Prostate gland (tissue), 2 donors: ENCODE measurements at places on chromosomes 7 and 10. TPM values are rescaled to one million over a fixed set of nuclear protein-coding genes. Genes with fewer than 3 reads are reported as not detected.

The MSMB gene
- total RNA-seq, result 2,749 TPM

The SEMA4G gene
- 31.0 TPM for total RNA-seq

The C10orf71 gene
- not detected for total RNA-seq

The MYO1G gene
- 2.7 TPM for total RNA-seq

The TMEM229A gene
- total RNA-seq, result 51.7 TPM

The LRRC4 gene
- 0.23 TPM for total RNA-seq

The SORCS1 gene
- total RNA-seq, result 14.4 TPM

- no peak for DNase-seq
- no peak overlapping the region for H3K4me3 ChIP-seq
- H3K27me3 ChIP-seq, result no peaks in the 10 kb centered on the region
- no peaks in the 10 kb centered on the region for H3K36me3 ChIP-seq
- H3K4me1 ChIP-seq, result no peaks in the 10 kb centered on the region
Measured at GRCh38 chr7:21450941-21451340, 23.1 kb downstream of the SP4 start.

GRCh38 chr10:51112013-51112412 is 37.7 kb downstream of the PRKG1 start:
- H3K4me3 ChIP-seq, result no peak overlapping the region
- H3K27ac ChIP-seq, result no peak overlapping the region
- no peaks in the 10 kb centered on the region for H3K36me3 ChIP-seq
- no peaks in the 10 kb centered on the region for H3K27me3 ChIP-seq
- no peaks in the 10 kb centered on the region for H3K4me1 ChIP-seq

DNA sequence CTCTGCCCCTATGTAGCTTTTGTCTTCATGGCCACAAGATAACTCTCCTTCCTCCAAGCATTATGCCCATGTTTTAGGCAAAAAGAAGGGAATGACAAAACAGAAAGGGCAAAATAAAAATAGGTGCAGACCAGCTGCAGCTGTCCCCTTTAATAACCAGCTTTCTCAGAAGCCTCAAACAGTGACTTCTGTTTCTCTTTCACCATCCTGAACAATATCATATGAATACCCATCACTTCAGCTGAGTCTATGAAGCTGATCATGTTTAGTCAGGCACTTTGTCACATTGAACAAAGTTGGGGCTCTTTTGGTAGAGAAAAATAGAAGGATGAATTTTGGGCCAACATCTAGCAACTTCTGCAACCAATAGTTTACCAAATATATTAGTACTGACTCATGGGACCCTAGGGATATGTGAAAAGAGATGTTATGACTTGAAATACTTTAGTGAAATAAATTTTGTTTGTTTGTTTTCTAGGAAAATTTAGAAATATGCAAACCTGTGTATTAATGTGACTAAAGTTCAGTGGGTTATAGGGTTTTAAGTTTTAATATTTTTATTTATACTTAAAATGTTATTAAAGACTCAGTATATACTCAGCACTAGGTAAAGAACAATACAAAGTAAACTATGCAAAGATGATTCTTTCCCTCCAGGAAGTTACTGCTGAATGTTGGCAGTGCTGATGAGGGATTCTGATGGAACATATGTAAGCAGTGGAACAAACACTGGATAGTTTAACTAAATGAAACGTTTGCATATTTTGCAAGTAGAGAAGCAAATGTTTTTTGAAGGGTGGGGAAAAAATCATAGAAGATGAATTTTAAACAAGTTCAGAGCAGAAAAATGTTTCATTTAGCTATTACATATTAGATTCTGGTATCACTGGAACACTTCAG is 133.7 kb downstream of the FOXP2 start:
- H3K27ac ChIP-seq, result no peak overlapping the region
- H3K4me1 ChIP-seq, result no peaks in the 10 kb centered on the region
- no peak for DNase-seq

- H3K27ac ChIP-seq, result no peak overlapping the region
- H3K36me3 ChIP-seq, result peaks cover 9% of the 10 kb centered on the region
- DNase-seq, result no peak
- H3K4me1 ChIP-seq, result no peaks in the 10 kb centered on the region
- H3K4me3 ChIP-seq, result no peak overlapping the region
Measured at GRCh38 chr7:66804001-66804400, 63.5 kb downstream of the RABGEF1 start.

DNA sequence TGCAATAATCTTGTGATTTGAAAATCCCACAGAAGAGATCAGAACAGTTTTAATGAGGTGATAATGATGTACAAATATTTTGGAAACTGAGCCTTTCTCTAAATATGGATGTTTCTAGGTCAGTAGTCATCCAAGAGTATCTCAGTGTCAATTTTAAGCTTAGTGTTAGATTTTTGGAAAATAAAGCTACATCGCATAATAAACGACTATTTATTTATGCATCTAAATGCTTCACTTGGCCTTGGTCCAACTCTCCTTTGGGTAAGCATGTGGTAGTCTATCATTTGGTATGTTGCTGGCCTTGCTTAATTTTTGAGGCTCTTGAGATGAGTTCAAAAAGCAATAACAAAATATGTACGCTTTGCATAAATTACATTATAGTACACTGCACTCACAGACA is 5.4 kb upstream of the PPP1R9A start:
- no peak for DNase-seq
- no peaks in the 10 kb centered on the region for H3K36me3 ChIP-seq
- no peaks in the 10 kb centered on the region for H3K4me1 ChIP-seq
- H3K4me3 ChIP-seq, result no peak overlapping the region
- H3K27ac ChIP-seq, result no peak overlapping the region

GRCh38 chr10:67622511-67622910 is 73.5 kb downstream of the CTNNA3 start:
- H3K4me1 ChIP-seq, result no peaks in the 10 kb centered on the region
- no peaks in the 10 kb centered on the region for H3K27me3 ChIP-seq

DNA sequence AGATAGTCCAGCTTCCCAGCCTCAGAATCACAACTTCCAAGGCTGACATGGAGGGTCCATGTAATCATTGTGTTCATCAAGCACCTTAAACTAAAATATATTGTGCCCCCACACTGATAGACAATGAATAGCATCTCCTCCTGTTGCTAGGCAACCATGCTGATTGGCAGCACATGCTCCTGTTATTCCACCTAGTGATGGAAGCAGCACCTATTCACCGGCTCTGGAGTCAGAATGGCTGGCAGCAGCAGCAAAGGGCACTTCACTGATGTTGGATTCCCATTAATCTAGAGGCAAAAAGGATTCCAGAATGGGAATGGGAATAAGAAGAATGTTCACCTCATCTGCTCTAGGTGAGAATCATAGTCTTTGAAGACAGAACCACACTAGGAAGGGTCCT is 55.0 kb downstream of the RELN start:
- DNase-seq, result no peak
- no peak overlapping the region for H3K27ac ChIP-seq
- no peaks in the 10 kb centered on the region for H3K36me3 ChIP-seq
- H3K4me1 ChIP-seq, result no peaks in the 10 kb centered on the region
- no peak overlapping the region for H3K4me3 ChIP-seq

GRCh38 chr7:22853674-22854157 is 31.1 kb upstream of the TOMM7 start:
- peak overlapping the region; percentile 45 for H3K4me3 ChIP-seq
- H3K27me3 ChIP-seq, result no peaks in the 10 kb centered on the region
- H3K4me1 ChIP-seq, result peaks cover 4% of the 10 kb centered on the region
- H3K27ac ChIP-seq, result peak overlapping the region; percentile 78

DNA sequence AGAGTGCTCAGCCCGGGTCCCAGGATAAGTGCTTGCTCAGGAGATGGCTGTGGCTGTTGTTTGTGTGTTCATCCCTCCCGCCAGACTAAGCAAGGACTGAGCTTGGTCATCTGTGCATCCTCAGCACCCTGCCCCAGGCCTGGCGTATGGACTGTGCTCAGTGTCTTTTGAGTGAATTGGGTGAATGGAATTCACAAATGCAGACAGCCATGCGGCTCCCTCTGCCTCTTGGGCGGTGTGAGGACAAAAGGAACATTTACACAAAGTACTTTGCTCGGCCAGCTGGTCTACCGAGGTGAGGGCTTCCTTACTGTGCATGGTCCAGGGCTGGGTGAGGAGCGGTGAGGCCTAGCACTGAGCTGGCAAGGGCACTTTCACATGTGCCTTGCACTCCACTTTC is 120.2 kb downstream of the CDH23 start:
- no peak for DNase-seq
- no peaks in the 10 kb centered on the region for H3K36me3 ChIP-seq
- peaks cover 20% of the 10 kb centered on the region for H3K4me1 ChIP-seq
- no peak overlapping the region for H3K4me3 ChIP-seq

- H3K36me3 ChIP-seq, result no peaks in the 10 kb centered on the region
- peaks cover 11% of the 10 kb centered on the region for H3K4me1 ChIP-seq
- no peaks in the 10 kb centered on the region for H3K27me3 ChIP-seq
- H3K4me3 ChIP-seq, result no peak overlapping the region
- H3K27ac ChIP-seq, result no peak overlapping the region
Measured at GRCh38 chr7:22447008-22447407, 53.0 kb downstream of the STEAP1B start.

GRCh38 chr7:148729984-148730733 is 31.5 kb downstream of the CUL1 start:
- H3K36me3 ChIP-seq, result no peaks in the 10 kb centered on the region
- H3K27ac ChIP-seq, result no peak overlapping the region
- DNase-seq, result no peak
- no peaks in the 10 kb centered on the region for H3K4me1 ChIP-seq
- H3K27me3 ChIP-seq, result no peaks in the 10 kb centered on the region
- no peak overlapping the region for H3K4me3 ChIP-seq

DNA sequence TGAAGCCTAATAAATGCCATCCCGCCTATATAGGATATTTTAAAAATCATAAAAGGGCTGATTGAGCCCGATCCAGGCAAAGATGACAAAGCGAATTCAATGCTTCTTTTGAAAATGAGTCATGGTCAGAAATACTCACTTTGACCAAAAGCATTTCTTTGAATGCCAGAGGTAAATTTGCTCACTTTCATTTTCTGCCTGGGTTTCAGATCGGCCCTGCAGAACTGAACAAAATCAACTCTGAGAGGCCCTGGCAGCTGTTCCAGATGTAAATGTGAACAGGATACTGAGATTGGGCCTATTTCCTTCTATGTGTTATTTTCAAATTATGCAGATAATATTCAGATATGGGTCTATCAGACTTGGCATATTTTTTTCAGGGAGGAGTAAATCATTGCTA is 114.8 kb upstream of the ARID5B start:
- no peak overlapping the region for H3K4me3 ChIP-seq
- H3K4me1 ChIP-seq, result no peaks in the 10 kb centered on the region

- H3K4me3 ChIP-seq, result no peak overlapping the region
- DNase-seq, result no peak
- H3K36me3 ChIP-seq, result no peaks in the 10 kb centered on the region
- H3K4me1 ChIP-seq, result no peaks in the 10 kb centered on the region
- peaks cover 2% of the 10 kb centered on the region for H3K27me3 ChIP-seq
Measured at GRCh38 chr10:30825495-30825894, 195.9 kb upstream of the LYZL2 start.

DNA sequence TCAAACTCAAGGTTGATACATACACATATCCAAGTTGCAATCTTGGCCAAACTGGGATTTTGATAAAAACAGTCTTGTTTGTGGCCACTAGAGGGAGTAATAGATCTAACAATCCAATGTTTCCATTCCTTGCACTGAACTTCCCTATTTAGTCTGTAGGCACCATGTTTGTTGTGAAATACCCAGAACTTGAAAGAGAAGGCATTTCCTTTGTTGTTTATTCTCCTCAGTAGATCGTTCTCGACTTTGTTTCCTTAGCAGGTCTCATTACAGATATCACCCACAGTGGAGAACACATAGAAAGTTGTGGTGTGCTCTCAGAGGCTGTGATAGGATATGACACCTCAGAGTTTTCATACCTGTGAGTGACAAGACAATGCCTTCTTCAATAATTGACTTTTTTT is 70.3 kb upstream of the MXI1 start:
- no peak overlapping the region for H3K4me3 ChIP-seq
- H3K27ac ChIP-seq, result no peak overlapping the region
- H3K36me3 ChIP-seq, result no peaks in the 10 kb centered on the region
- DNase-seq, result peak; percentile 14

DNA sequence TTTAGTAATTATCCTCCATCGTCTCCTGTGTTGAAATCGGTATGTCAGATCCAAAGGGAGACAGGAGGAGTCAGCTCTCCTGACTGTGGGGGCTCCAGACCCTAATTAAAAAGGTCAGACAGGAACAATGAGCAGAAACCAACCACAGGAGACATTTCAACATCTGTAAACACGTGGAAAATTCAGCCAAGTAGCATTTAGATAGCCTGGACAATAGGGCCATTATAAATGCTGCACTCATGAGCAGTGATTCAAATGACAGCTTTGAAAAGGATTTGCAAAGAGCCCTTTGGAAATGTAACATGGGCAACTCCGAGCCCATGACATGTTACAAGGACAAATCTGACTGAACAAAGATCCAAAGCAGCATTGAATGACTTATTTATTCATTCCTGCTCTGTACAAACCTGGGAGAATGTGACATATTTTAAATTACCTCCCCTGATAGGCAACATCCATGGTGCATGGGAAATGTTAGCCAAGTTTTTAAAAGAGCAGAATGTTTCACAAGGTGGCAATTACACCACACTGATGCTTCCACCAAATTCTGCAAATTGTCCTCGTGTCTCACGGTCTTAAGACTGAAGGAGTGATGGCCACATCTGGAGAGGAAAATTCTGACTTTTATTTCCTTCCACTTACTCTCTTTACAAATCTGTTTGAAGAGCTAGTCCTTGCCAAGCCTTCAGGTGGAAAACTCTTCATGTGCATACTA is 113.3 kb upstream of the KMT2E start:
- no peak for DNase-seq
- H3K27me3 ChIP-seq, result no peaks in the 10 kb centered on the region
- no peak overlapping the region for H3K4me3 ChIP-seq
- H3K36me3 ChIP-seq, result no peaks in the 10 kb centered on the region
- no peak overlapping the region for H3K27ac ChIP-seq

- H3K36me3 ChIP-seq, result no peaks in the 10 kb centered on the region
- H3K4me1 ChIP-seq, result no peaks in the 10 kb centered on the region
- no peak overlapping the region for H3K4me3 ChIP-seq
- H3K27me3 ChIP-seq, result no peaks in the 10 kb centered on the region
- H3K27ac ChIP-seq, result no peak overlapping the region
- no peak for DNase-seq
Measured at GRCh38 chr10:62376071-62377025, 2.2 kb downstream of the ZNF365 start.

GRCh38 chr7:28615091-28615490 is 202.8 kb downstream of the CREB5 start:
- H3K4me3 ChIP-seq, result no peak overlapping the region
- H3K4me1 ChIP-seq, result no peaks in the 10 kb centered on the region
- H3K36me3 ChIP-seq, result no peaks in the 10 kb centered on the region
- H3K27me3 ChIP-seq, result no peaks in the 10 kb centered on the region

- H3K27me3 ChIP-seq, result no peaks in the 10 kb centered on the region
- no peak overlapping the region for H3K27ac ChIP-seq
- no peak for DNase-seq
- H3K4me1 ChIP-seq, result no peaks in the 10 kb centered on the region
Measured at GRCh38 chr10:69809318-69809717, 7.6 kb downstream of the COL13A1 start.

- H3K4me1 ChIP-seq, result no peaks in the 10 kb centered on the region
- H3K27me3 ChIP-seq, result no peaks in the 10 kb centered on the region
- H3K36me3 ChIP-seq, result no peaks in the 10 kb centered on the region
- H3K27ac ChIP-seq, result no peak overlapping the region
- DNase-seq, result no peak
Measured at GRCh38 chr7:112212571-112212970, 6.1 kb downstream of the ZNF277 start.
